ENCODE measurements at places on chromosomes 4 and X. TPM values are rescaled to one million over a fixed set of nuclear protein-coding genes. Genes with fewer than 3 reads are reported as not detected.

Gene PLXNB3
- 2.7 TPM for total RNA-seq

GRCh38 chr4:77007358-77008230 is 58.0 kb downstream of the SEPTIN11 start:
- H3K27ac ChIP-seq = peak overlapping the region; percentile 81
- H3K36me3 ChIP-seq = peaks cover 74% of the 10 kb centered on the region
- H3K27me3 ChIP-seq = no peaks in the 10 kb centered on the region
- peaks cover 57% of the 10 kb centered on the region for H3K4me1 ChIP-seq

DNA sequence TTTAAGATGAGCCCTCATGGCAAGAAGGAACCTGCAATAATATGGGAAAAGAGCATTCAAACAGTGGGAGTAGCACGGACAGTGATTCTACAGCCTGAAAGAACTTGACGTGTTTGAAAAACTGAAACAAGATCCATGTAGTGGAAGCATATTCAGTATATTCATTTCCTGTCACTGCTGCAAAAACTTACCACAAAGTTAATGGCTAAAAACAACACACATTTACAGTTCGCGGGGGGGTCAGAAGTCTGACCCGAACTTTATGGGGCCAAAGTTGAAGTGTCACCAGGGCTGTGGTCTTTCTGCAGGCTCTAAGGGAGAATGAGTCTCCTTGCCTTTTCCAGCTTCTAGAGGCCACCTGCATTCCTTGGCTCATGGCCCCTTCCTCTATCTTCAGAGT is 52.6 kb upstream of the ARX start:
- no peak overlapping the region for H3K4me3 ChIP-seq
- H3K27ac ChIP-seq = no peak overlapping the region
- no peaks in the 10 kb centered on the region for H3K27me3 ChIP-seq
- no peak for DNase-seq
- H3K4me1 ChIP-seq = no peaks in the 10 kb centered on the region

- DNase-seq = no peak
- H3K27me3 ChIP-seq = no peaks in the 10 kb centered on the region
- H3K36me3 ChIP-seq = peaks cover 20% of the 10 kb centered on the region
- H3K27ac ChIP-seq = no peak overlapping the region
- H3K4me3 ChIP-seq = no peak overlapping the region
Measured at GRCh38 chr4:4461850-4462249, 74.9 kb downstream of the NSG1 start.

DNA sequence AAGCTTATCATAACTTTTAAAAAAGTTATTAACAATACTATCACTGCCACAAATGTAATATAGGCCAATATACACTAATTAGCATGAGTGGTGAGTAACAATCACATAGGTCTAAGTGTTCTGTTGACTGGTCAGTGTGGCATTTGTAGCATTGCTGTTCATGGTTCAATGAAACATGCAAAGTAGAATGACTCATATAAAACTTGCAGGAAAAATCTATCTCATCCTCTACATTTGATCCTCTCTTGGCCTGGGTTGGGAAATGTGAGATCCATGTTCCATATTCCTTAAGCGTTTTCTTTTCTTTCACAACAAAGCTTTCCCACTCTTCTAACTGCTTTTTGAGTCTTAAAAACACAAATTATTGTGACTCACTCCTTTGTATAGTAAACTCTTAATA is 1418.7 kb downstream of the FSTL5 start:
- H3K36me3 ChIP-seq = no peaks in the 10 kb centered on the region
- no peak overlapping the region for H3K27ac ChIP-seq
- no peaks in the 10 kb centered on the region for H3K4me1 ChIP-seq
- no peak overlapping the region for H3K4me3 ChIP-seq
- no peak for DNase-seq

Measured in osteoblast (primary cell).